Pons (tissue), 1 donor: ENCODE measurements at places on chromosomes 11 and 22.
A peak's percentile ranks its signal among the peaks of the same experiment; 100 is the strongest.

- peak; percentile 86 for DNase-seq
Observed at GRCh38 chr11:12673924-12674570, at the start of gene TEAD1. TEAD1 (plus strand) TSS chr11:12674421.

GRCh38 chr11:124740277-124740882, 638 bp downstream of the NRGN start:
- no peak for DNase-seq

DNA sequence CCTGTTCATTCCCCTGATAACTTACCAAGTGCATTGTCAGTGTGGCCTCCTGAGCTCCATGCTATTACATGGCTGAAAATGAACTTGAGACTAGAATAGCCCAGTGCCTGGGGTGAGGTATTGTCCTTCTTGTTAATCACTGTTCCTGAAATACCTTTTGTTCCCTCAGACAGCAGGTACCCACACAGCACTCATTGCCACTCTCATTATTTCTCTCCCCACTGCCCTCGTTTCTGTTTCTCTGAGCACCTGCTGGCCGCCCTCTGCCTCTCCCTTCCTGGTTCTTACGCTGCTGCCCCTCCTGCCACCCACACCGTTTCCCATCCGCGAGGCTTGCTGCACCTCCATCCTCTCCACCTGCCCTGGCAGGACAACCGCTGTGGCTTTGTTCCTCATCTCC, 36.9 kb upstream of the RAB1B start:
- DNase-seq, result no peak

DNA sequence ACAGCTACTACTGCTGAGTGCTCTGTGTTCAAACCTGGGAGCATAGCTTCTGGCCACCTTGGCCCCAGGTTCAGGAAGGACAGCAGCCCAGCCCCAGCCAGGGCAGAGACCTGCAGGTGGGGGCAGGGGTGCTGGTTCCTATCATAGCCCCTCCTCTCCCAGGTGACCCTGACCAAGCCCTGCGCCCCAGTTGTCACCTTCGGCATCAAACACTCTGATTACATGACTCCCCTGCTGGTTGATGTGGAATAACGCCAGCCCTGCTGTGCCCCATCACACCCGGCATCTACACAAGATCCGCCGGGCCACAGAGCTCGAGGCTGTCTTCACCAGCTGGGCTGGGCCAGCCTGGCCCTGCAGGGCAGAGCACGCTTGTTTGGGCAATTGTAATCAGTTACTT, 6.9 kb downstream of the SCGB1C1 start:
- no peak for DNase-seq

DNA sequence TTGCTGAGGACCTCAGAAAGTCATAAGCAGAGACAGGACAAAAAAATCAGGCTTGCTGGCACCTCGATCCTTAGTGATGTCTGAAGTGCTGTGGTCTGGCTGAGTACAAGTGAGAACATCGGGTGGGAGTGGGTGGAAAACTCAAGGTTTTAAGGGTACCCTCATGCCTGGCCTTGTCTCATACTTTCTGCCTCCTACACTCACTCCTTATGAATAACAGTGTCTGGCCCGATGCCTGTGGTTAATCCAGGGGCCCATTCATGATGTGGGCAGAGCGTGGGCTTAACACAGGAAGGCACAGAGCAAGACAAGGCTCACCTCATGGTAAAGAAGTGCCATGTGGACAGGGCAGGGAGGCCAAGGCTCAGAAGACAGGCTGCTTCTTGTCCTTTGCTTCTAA, 11.0 kb upstream of the UCP3 start:
- DNase-seq, result no peak

GRCh38 chr11:134480136-134480712, 68.2 kb upstream of the B3GAT1 start:
- no peak for DNase-seq

DNA sequence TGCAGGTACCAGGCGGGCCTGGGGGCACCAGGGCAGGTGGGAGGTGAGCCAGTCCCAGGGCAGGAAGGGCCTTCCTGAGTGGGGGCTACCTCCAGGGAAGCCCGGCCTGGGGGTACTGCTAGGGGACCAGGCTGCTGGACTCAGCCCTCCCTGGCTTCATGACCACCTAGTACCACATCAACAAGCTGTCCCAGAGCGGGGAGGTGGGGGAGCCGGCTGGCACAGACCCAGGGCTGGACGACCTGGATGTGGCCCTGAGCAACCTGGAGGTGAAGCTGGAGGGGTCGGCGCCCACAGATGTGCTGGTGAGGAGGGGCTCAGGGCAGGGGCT, 6.7 kb downstream of the TRPT1 start:
- DNase-seq, result no peak

- peak; percentile 73 for DNase-seq
Observed at GRCh38 chr11:126628790-126629621, 273.5 kb downstream of the ST3GAL4 start.

GRCh38 chr22:30948930-30949342, 19.6 kb downstream of the MORC2 start:
- no peak for DNase-seq

DNA sequence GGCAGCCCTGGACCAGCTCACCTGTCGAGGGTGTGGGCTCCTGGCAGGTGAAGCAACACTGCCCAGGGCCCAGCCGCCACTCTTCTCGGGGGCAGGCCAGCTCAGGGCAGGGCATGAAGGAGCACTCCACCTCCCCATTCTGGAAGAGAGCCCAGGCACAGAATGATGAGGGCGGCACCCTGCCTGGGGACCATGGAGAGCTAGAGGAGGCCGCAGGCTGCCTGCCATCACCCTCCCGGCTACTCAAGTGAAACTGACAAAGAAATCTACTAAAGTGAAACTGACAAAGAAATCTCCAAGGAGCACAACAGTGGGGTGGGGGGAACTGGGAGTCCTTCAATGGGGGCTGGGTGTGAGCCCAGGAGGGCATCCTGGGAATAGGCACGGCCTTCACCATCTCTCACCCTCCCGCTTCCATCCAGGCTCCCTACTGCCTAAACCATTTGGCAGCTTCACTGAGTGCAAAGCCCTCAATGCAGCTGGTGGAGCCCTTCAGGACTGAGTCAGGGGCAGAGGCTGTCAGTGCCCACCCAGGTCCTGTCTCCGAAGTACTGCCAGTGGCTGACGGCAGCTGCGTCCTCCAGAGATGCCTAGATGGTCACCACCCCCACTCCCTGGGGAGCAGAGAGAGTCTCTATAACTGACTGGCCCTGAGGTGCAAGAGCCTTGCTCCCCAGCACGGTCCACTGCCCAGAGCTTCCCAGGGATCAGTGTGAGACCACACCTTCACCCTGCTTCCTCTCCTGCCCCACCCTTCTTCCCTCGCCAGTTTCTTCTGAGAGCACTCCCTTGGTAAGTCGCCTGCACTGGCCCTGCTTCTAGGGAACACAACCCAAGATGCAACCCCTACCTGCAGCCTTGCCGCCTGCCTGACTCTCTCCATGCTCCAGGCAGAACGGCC, 21.7 kb downstream of the VWCE start:
- DNase-seq, result peak; percentile 31

GRCh38 chr11:62535802-62536201, 10.8 kb downstream of the AHNAK start:
- DNase-seq, result no peak
